ENCODE measurements at places on chromosomes 12 and 14.

DNA sequence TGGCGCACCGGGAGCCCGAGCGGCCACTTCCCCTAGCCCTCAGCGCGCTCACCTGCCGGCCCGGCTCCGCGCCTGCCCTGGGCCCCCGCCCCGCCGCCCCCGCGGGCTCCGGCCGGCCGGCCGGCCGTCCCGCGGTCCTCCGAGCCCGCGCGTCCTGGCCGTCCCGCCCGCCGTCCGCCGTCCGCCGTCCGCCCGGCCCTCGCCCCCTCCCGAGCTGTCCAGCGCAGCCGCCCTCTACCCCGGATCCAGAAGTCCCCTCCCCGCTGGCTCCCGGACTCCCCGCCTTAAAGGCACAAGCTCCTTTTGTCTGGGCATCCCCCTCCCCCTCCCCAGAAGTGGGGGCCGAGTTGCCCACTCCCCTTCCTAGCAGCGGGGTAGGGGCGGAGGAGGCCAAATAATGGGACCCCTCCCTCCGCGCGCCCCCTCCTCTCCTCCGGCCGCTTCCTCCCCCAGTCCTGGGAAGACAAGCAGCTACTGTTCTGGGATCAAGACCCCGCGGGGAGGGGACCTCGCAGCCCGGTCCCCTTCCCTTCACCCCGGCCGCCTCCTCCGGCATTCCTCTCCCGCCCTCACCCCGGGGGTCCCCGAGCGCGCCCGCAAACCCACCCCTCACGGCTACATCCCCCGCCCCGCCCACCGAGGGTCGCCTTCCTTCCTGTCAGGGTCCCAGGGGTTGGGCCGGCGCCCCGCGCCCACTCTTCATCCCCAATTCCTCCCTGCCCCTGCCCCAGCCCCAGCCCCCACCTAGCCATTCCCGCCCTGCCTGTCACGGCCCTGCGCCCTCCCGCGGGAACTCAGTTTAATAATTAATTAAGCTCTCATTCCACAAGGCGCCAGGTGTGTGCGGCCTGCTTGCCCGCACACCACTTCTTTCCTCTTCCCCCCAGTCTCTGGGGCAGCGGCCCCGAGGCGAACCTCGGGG is at the start of gene ADCY6:
Gene ADCY6 (minus strand): TSS at position 236 of the 922 bp plus-strand sequence. CDS start 5,655 bp downstream, outside the sequence.
- peak; percentile 37 for DNase-seq

DNA sequence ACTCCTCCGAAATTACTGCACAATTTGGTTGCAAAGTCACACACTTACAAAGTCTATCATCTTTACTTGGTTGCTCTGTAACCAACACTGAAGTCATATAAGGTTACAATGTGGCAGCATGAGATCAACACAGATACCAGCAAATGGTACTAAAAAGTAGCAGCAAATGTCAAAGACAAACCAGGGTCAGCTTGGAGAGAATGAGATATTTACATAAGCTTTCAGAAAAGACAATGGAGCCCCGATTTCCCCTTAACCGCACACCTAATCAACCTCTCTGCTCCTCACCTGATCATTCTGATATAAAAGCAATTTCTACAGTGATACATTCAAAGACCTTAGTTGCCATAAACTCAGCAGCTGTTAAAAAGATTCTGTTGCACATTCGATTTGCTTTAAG is 76.4 kb upstream of the FOXN3 start:
- DNase-seq, result peak; percentile 21

DNA sequence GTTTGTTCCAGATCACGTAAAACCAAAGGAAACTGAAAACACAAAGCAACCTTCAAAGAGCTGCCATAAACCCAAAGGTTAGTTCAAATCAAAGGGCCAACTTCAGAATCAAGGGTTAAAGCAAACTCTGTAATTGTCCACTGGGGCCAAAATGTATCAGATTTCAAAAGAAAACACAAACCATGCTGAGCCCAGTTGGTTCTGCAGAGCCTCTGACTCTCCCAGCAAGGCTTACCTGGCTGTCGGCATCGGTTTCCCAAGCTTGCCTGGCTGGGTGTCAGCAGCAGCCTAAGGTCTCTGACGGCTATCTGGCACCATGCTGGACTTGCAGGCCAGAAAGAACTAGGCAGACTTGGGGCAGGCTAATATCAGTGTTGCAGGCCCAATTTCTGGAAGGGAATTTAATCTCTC is 125.3 kb downstream of the DAD1 start:
- no peak for DNase-seq

- no peak for DNase-seq
These were observed 136.4 kb downstream of the FSCB start for GRCh38 chr14:44370727-44371126.

GRCh38 chr12:123886258-123886657 is 86.4 kb downstream of the CCDC92 start:
- DNase-seq, result no peak

GRCh38 chr12:57729321-57729844 is 9.2 kb downstream of the AGAP2 start:
- no peak for DNase-seq

GRCh38 chr12:56087220-56087619 is 7.3 kb downstream of the ERBB3 start:
- DNase-seq, result no peak

- no peak for DNase-seq
These were observed 57.6 kb downstream of the PRKAB1 start for GRCh38 chr12:119725523-119725922.

GRCh38 chr12:64293654-64294364 is 71.7 kb upstream of the KICS2 start:
- DNase-seq, result no peak

GRCh38 chr14:98269533-98269932 is 1002.5 kb downstream of the BCL11B start:
- DNase-seq, result no peak
